ENCODE measurements at places on chromosomes 2 and 18. TPM values are rescaled to one million over a fixed set of nuclear protein-coding genes. Genes with fewer than 3 reads are reported as not detected.

- DNase-seq: no peak
Measured at GRCh38 chr2:27288610-27289009, 6.4 kb downstream of the TRIM54 start.

DNA sequence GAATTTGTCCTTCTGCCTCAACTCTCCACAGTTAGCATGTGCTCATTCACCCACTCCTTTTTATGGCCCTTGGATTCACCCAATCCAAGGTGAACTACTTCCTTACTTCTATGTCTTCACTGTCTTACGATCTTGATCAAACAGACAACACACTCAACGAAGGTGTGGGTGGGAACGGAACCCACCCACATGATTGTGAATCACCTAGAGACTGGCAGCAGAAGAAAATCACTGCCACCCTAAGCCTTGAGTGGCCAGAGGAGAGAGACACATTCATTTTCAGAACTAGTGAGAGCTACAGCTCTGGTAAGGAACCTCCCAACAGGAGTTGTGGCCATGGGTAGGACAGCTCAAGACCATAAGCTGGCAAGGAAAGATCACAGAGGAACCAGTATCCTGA, 194.3 kb downstream of the PLCL1 start:
- DNase-seq: no peak

- DNase-seq: no peak
Measured at GRCh38 chr18:48072428-48073204, 142.2 kb upstream of the SMAD2 start.

DNA sequence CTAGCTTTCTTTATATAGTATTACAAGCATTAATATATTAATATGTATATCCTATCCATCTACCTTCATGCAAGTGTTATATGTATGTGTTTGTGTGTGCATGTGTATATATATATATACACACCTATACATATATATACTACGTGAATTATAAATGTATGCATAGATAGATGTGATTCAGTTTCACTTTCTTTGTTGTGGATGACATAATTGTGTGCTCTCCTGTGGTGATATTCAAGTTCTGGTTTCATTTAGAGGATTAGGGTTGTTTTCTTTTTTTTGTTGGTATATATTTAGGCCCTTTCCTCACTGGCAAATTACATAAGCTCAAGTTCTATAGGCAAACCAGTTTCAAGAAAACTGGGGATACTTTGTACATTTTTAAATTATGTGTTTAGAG, 225.7 kb upstream of the FANCL start:
- no peak for DNase-seq

DNA sequence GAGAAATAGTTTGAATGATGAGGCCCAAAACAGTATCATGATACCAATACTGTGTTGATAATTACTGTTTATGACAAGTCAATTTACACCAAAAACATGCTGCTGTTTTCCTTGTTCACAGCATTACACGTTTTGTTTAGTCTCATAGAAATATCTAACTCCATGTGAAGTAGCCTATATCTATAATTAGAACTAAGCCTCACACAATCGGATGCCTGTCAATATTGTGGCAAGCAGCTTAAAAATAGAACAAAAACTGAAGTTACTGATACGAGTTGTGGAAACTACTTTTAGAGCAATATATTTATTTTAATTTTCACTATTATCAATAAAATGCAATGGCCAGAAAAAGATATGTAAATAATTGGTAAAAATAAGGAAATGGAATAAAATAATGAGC, 470.8 kb downstream of the ZEB2 start:
- no peak for DNase-seq

DNA sequence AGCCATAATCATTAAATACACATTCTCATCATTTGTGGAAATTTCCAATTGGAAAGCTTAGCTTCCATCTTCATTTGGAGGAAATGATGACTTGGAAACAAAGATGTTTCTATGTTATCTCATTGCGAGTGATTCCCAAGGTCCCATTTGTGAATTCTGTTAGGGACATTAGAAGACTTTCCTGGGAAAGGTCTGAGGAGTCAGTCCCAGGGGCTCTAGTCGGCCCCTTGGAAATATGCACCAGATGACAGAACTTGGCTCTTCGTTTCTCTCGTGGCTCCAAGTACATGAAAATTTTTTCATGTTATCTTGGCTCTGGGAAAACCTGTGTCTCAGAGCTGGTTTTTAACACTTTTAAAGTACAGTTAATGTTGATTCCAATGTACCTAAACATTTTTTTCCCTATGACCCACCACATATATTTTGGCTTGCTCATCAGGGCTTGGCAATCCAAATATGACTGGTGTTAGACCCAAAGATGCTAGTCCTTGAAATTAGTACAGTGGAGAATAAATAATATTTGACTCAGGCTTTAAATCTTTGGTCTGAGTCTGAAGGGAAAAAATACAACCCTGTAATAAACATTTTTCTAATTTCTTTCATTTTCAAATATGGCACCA, 15.4 kb upstream of the CAVIN2 start:
- peak; percentile 54 for DNase-seq

DNA sequence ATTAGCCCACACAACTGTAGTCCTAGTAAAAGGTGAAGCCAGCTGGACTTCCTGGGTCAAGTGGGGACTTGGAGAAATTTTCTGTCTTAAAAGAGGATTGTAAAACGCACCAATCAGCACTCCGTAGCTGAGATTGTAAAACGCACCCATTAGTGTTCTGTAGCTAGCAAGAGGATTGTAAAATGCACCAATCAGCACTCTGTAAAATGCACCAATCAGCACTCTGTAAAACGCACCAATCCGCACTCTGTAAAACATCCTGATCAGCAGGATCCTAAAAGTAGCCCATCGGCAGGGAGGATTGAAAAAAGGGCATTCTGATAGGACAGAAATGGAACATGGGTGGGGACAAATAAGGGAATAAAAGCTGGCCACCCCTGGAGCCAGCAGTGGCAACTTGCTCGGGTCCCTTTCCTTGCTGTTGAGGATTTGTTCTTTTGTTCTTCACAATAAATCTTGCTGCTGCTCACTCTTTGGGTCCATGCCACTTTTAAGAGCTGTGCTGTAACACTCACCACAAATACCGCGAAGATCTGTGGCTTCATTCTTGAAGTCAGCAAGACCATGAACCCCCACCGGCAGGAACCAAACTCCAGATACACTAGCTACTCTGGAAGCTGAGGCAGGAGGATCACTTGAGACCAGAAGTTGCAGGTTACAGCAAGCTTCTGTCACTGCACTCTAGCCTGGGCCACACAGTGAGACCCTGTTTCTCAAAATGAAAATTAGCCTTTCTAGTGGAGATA, 102.6 kb downstream of the HS6ST1 start:
- DNase-seq: no peak

DNA sequence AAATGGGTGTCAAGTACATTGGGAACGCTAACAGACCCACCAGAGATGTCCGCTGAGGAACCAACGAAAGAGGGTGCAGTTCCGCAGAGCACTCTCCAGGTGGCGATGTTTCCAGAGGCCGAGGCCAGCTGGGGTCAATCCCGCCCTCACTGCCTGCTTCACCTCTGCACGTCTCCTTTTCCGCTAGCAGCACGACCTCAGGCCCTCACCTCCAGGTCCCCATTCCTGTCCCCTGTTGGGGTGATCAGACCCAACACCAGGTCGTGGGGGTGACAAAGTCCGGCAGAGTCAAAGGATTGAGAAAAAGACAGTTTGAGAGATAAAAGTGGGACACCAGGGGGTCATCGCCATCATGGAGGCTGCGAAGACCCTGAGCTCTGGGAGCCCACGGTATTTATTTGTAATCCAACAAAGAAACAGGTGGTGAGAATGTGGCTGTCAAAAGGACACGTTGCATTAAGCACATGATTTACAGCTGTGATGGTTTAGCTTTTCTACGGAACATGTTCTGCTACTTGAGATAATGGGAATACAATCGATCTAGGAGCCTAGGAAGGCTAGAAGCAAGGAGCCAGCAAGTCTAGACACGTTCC, 27.3 kb downstream of the ZAP70 start:
- peak; percentile 23 for DNase-seq

DNA sequence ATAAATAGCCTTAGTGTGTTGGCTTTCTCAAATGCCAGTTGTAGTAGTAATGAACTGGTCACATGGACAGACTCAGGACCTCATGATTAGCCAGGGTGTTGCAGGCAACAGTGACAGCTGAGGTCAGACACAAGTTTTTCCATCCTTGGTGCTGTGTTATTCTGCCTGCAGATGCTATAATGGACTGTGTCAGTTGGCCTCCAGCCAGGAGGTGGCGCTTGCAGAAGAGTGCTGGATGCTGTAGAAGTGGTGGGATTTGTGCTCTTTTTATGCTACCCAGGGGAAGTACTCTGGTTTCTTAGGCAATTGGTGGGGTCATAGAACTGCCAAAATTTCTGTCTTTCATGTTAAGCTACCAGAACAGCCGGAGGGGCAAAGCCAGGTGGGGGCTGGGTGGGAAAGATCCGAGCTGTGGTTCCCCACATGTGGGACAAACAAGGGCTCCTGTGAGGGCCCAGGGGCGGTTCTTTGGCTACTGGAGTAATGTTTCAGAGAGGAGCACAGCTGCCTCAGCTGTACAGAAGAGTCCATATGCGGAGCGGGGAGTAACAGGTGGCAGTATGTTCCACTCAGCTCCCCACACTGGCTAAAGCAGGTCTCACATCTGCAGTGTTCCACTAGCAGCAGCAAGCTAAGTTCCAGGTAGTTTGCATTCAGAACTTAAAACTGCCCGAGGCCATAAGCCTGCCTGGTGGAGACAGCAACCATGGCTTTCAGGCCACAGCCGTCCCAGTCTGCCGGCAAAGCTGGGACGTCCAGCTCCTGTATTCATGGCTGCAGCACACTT, 104.4 kb downstream of the GULP1 start:
- DNase-seq: no peak

DNA sequence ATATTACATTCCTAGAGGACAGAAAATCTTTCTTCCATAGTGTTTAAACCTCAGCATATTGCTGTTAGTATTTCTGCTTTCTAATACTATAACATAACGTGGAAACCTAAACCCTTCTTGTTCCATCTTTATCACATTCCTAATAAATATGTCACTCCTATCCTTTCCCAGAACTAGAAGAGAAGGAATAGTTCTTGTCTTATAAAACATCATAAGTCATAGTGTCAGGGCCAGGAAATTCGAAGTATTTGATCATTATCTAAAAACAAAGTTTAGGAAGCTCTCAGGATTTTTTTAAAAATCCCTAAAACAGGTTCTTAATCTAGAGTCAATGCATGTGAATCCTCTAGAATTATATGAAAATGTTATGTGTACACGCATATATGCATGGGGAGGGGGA, 2.0 kb downstream of the NHEJ1 start:
- no peak for DNase-seq

GCG gene
- total RNA-seq: not detected

DUSP19 gene
- 2.5 TPM for total RNA-seq

MTLN gene
- total RNA-seq: 123 TPM

TOGARAM2 gene
- 0.69 TPM for total RNA-seq

ARMC9 gene
- total RNA-seq: 69.8 TPM

FAP gene
- 1.9 TPM for total RNA-seq

IL37 gene
- not detected for total RNA-seq

TMEM247 gene
- not detected for total RNA-seq

ACYP2 gene
- total RNA-seq: 8.9 TPM

ERBB4 gene
- 0.79 TPM for total RNA-seq

CCDC74B gene
- 60.1 TPM for total RNA-seq

CNGA3 gene
- total RNA-seq: not detected

STRADB gene
- 51.7 TPM for total RNA-seq

Measured in A172 (cell line).